Osteoblast (primary cell): ENCODE measurements at places on chromosomes 1 and 21. TPM values are rescaled to one million over a fixed set of nuclear protein-coding genes. Genes with fewer than 3 reads are reported as not detected.

CFHR3 gene
- 0.36 TPM in 1 of 2 replicates, not detected in the other for total RNA-seq

FMO5 gene
- total RNA-seq: 2.7 and 3.6 TPM in 2 replicates

KIF2C gene
- total RNA-seq: 3.3 and 3.8 TPM in 2 replicates

SHE gene
- total RNA-seq: not detected in 2 replicates

GRIK3 gene
- not detected in 2 replicates for total RNA-seq

TCEA3 gene
- total RNA-seq: 28.9 and 31.5 TPM in 2 replicates

PDC gene
- total RNA-seq: not detected in 2 replicates

HPCAL4 gene
- not detected in 2 replicates for total RNA-seq

- peak; percentile 25 for DNase-seq
These were observed 317.9 kb downstream of the LTN1 start for GRCh38 chr21:28674763-28675162.

DNA sequence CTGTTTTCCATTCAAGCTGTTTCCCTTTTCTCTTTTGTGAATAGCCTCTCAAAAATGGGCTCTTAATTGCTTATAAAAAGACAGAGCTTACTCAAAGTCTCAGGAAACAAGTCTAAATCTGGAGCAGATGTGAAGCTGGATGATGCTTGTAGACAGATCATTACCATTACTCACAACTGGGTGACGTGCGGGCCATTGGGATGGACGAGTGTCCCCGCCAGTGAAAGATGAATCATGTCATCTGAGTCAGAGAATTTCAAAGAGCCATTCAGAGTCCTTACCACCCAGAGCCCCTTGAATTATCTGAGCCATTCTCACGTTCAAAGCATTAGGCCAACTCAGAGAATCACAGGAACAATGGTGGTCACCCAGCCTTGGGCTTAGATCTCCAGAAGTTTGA, 134.6 kb downstream of the HUNK start:
- DNase-seq: no peak

DNA sequence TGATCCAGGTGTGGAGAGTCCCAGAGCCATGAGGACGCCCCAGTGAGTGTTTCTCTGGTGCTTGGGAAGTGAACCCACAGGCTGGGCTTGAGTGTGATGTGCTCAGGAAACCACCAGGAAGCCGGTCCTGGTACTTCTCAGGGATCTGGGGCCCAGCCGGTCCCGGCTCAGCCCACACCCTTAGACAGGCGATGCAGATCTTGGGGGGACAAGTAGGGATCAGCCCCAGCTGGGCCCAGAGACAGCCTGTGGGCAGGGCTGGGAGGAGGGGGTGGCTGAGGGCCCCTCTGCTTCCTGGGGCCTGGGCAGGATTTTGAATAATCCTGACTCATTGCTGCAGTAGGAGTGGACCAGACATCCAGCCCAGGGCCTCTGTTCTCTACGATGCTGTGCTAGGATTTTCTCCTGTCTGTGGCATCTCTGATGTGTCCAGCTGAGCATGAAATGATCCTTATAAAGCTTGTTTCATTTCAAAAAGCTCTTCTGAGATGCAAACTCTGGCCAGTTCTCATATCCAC, 698.0 kb downstream of the PTPRU start:
- DNase-seq: no peak

DNA sequence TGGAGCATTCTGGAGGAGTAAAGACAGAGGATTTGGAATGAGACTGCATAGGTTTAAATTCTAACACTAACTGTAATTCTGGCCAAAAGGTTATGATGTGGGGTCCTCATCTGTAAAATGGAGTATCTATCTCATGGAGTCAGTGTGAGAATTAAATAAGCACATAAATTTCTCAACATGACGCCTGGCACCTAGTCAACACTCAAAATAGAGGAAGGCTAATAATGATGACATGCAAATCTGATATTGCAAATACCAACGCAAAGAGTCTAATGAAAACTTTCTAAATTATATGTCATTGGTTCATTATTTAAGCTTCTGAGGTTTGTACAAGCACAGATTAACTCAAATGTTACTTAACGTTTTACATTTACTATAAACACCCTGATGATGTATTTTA, 29.6 kb downstream of the APP start:
- no peak for DNase-seq

- no peak for DNase-seq
These were observed 3.0 kb upstream of the EPHX4 start for GRCh38 chr1:92026806-92027205.

DNA sequence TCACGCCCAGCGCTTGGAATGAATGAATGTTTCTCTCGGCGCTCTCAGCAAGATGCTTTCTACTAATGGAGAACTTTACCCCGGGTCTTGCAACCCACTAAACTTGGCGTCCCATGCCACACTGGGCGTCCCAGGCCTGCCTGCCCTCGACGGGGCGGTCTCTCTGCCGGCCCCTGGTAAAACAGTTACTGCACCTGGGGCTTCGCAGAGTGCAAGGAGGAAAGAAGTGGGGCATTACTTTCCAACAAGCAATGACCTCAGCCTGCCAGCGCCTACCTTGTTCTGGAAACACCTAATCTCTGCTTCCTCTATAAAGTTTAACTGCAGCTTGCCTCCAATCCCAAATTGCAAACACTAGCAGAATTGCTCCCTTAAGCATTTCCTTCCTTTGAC, 27.8 kb upstream of the NFIA start:
- peak; percentile 41 for DNase-seq

DNA sequence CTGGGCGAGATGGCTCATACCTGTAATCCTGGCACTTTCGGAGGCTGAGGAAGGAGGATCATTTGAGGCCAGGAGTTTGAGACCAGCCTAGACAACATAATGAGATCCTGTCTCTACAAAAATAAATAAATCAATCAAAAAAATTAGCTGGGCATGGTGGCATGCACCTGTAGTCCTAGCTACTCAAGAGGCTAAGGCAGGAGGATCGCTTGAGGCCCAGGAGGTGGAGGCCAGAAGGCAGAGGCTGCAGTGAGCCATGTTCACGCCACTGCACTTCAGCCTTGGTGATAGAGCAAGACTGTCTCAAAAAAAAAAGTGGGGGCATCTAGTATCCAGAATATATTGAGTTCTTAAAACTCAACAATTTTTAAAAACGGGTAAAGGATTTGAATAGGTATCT, 6.0 kb downstream of the TUT4 start:
- no peak for DNase-seq

DNA sequence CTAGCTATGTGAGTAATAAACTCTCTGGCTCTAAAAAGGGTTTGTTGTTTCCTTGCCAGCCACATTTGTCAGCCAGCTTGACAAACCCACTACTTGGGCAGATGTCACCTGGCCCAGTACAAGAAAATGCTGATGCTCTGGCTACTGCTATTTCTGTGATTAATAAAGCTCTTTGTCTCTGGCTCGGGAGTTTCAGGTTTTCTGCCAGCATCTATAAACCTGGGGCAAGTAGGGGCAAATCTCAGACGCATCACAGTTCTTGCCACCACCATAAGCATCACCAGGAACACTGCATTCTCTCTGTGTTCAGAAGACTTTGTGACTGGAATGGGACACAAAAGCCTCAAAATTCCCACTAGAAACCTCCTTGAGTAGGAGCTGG, 2.5 kb downstream of the ITLN2 start:
- peak; percentile 5 for DNase-seq

DNA sequence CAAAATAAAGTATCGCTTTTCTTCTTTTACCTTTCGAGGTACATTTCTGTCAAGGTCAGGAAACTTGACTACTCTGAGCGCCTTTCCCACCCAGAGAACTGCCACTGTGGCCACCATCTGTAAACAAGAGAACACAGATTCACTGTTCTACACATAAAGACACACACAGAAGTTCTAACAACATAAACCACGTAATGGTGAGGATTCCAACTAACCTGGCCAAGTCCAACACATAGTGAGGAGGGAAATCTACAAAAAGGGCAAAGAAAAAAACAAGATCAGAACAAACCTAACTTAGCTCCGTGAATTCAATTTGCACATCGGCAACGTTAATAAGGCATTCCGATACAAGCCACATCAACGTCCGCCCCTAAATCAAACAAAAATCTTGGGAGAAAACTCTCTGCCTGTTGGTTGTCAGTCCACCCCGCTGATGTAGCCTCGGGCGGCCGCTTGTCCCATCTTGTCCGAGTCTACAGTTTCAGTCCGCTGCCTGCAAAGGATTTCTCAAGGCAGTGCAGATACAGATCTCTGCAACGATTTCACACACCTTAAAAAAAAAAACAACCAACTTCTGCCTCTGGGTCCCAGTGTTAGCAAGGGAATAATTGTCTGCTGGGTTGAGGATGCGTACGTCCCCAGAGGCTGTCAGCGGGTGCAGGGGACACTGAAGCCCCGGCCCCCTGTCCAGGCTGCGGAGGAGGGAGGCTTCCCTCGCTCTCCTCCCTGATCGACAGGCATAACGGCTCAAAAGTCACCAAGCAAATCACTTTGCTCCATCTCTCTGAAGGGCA, 1.0 kb downstream of the SLC35D1 start:
- DNase-seq: peak; percentile 77

DNA sequence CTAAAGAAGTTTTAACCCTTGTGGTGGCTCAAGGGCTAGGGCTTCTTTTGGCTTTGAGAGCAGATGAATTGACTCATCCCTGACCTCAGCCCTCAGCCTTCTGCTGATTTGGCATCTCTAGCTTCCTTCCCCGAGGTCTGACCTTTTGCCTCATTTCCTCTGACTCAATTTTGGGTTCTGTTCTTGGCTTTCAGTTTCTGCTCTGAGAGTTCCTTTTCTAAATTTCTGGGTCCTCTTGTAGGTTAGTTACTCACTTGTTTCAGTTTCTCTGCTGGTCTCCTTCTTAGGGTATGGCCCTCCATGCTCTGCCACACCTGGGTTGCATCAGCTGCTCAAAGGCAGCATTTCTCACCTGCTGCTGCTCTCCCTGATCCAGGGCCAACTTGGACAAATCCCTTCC, 19.4 kb downstream of the PDE4B start:
- no peak for DNase-seq

- peak; percentile 34 for DNase-seq
These were observed 109.8 kb downstream of the DUSP10 start for GRCh38 chr1:221632072-221632471.

- no peak for DNase-seq
These were observed 8.1 kb upstream of the SLX9 start for GRCh38 chr21:44931501-44932407.

DNA sequence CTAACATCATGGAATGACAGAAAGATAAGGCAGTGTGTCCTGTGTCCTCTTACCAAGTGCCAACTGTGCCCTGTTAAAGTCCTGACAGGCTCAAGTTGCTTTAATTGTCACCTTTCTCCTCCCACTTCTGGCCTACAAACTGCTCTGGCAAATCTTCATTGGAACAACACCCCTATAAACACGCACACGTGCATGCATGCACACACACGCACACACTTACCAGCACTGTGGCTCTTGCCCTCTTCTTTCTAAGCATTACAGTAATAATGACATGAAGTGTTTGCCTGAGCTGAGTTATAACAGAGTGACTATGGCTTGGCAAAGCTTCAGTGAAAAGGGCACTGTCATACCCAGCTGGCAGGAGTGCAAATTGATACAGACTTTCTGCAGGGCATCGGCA, 82.3 kb upstream of the SYT6 start:
- DNase-seq: no peak

GRCh38 chr1:230394741-230395140, 31.4 kb downstream of the PGBD5 start:
- no peak for DNase-seq

- DNase-seq: no peak
These were observed 796 bp upstream of the RBM8A start for GRCh38 chr1:145927916-145928643.

DNA sequence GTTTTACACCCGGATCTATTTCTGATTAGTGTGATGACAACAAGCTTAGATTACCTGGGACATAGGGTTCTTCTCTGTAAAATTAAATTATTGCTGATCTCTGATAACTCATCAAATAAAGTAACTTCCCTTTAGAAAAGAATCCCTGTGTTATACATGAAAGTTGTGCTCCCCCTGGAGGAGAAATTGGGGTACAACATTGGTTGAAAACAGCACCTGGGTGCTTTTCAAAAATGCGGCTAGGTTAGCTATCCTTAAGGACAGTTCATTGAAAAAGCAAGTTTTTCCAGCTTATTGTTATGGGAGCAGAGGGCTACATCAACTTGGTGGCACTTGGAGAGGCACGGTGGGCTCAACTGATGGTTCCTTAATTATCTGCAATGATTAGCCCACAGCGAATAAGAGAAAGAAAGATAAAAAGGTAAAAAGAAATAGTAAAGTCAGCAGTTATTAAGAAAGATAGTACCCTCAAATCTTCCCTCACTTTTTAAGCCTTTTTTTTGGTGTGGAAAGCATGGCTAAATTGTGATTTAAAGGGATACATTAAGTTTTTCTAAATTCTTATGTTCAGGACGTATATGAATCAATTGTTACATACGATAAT, 97.8 kb downstream of the FMN2 start:
- DNase-seq: no peak
